Stimulated activated CD8-positive, alpha-beta memory T cell treated with anti-CD3 and anti-CD28 coated beads, Interleukin-15, amount 100 ng/mL, for 24 hours (primary cell): ENCODE measurements at places on chromosomes 2 and 18.

GRCh38 chr2:74772046-74772445, 61.9 kb upstream of the HK2 start:
- no peak for DNase-seq

DNA sequence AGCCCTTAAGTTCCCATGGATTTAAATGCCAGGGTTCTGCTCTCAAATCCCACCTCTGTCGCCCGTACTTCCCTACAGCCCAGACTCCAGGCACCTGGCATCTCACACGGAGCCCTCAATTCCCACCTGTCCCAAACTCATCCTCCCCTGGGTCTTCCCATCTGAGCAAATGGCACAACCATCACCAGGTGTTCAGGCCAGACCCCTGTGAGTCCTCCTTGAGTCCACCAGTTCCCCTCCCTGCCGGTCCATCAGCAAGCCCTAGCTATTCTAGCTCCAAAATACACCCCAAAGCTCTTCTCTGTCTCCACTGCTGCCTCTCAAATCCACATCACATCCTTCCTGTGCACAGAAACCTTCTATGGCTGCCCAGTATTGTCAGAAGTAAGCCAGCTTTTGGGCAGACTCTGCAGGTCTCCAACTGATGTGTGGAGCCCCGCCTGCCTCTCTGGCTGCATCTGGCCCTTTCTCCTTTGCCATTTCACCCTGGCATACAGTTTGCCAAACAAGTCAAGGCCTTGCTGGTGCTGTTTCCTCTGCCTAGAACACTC, 67.7 kb downstream of the DNMT3A start:
- no peak for DNase-seq

GRCh38 chr2:191593622-191594385, 84.1 kb upstream of the NABP1 start:
- DNase-seq = no peak

DNA sequence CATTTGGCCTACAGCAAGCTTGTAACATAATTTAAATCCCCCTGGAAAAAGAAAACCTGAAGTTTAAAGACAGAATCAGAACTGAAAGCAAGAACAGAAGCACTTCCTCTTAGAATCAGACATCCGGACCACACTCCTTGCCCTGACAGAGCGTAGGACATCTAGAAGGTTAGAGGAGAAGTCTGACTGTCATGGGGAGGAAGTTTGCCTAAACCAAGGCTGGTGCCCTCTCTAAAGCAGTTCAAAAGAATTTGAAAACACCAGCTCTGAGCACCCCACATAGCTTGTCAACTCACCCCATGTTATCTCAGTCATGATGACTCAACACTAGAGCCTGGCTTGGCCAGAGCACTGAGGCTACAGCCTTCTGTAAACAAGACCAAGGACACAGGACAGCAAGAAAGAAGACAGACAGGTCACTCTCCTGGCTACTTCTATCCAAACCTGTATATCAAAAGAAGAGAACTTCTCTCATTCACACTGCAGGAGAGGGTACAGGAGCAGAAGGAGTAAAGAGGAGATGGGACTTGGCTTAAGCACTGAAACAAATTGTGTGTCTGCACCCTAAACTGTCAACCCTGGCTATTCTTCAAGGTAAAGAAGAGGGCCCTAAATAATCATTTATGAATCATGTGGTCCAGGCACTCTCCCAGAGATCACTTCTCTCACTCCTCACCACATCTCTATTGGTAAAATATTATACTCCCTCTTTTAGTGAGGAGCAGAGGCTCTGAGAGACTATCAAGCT, 198.6 kb downstream of the MEMO1 start:
- DNase-seq = no peak

GRCh38 chr2:67479261-67479660, 82.1 kb downstream of the ETAA1 start:
- no peak for DNase-seq

GRCh38 chr2:102771114-102771513, 9.3 kb downstream of the TMEM182 start:
- DNase-seq = no peak
